G401 (cell line): ENCODE measurements at places on chromosomes 3 and 15.

- DNase-seq, result no peak
Measured at GRCh38 chr3:60463685-60464084, 787.6 kb downstream of the FHIT start.

DNA sequence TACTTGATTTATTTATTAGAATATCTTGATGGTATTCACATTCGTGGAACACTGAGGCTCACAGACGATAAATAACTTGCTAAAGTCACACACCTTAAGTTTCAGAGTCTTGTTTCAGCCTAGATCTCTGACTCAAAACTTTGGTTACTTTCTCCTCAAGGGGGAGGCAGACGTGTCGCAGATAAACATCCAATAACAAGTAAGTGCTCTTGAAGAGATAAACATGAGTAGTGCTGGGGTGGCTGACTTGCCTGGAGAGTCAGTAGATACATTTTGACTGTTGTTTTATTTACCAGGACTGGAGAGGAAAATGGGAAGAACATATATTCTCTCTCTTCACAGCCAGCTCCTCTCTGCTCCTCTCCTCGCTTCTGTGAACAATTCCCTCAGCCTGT, 31.3 kb downstream of the FBXO45 start:
- DNase-seq, result no peak

- DNase-seq, result no peak
Measured at GRCh38 chr15:32659340-32660155, 18.0 kb downstream of the SCG5 start.

DNA sequence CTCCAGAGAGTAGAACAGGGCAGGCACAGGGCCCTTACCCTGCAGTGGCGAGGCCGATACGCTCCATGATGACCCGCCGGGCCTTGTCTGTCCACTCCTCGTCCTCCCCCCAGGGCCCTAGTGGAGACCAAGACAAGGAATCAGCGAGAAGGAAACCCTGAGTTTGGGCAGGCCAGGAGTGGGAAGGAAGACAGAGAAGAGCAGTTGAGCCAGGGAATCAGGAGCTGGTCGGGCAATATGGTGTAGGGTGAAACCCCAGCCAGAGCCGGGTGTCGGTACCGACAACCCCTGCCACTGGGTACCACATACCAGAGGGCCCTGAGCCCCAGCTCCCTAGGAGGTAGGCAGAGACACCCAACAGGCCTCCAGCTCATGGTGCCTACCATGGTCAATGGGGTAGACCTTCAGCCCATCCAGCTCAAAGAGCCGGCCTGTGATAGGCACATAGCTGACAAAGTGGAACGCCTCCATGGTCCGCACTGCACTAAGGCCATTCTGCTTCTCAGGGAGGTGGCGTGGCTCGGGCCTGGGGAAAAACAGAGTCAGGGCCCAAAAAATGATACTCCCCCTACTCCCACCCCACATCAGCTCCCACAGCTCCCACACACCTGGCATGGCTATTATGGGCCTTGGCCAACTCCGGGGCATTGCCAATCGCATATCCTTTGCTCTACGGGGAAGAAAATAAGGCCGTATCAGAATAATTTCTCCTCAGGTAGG, 38.0 kb downstream of the SEMA3G start:
- no peak for DNase-seq

DNA sequence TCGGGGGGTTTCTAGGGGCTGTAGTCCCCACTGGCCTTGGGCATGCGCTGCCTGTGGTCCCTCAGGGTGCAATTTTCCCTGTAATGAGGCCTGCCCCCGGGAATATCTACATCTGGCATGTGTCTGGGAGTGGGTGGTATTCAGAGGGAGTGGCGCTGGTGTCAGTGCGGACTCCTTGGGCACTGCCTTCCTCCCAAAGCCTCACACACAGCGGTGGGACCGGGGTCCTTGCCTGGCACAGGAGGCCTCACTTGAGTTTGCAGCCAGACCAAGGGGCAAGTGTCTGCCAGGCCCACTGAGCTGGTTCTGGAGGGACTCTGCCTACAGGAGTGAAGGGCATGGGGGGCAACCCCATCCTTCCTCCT, 53.5 kb upstream of the PCSK6 start:
- no peak for DNase-seq

DNA sequence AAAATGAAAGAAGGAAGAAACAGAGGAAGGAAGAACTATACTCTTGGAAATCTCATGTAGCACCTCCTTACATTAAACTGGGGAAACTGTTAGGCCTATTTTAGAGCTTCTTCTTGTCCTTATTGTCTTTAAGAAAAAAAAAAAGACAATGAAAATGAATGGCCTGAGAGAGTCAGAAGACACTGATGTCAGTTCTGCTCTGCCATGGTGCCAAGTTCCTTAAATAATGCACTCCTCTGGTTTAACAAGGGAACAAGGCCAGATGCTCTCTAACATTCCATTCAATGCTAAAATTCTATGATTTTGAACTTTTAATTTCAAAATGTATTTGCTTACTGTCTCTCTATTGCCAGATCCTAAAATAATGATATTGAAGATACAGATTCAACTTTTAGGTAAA, 4.4 kb upstream of the MBNL1 start:
- no peak for DNase-seq
